K562 (cell line): ENCODE measurements at places on chromosomes 3 and 15. TPM values are rescaled to one million over a fixed set of nuclear protein-coding genes. Genes with fewer than 3 reads are reported as not detected.

SNAPC5 gene
- 56.7 and 57.0 TPM in 2 replicates for total RNA-seq

PIGZ gene
- total RNA-seq, result 0.87 and 1.0 TPM in 2 replicates

PLSCR5 gene
- not detected in 2 replicates for total RNA-seq

ROPN1 gene
- total RNA-seq, result not detected in 2 replicates

PCYT1A gene
- 52.0 and 55.5 TPM in 2 replicates for total RNA-seq

FAM3D gene
- 0.49 TPM in 1 of 2 replicates, not detected in the other for total RNA-seq

ATP10A gene
- total RNA-seq, result 0.04 and 0.09 TPM in 2 replicates

MYO5C gene
- 0.24 and 0.45 TPM in 2 replicates for total RNA-seq

CNTN3 gene
- 0.04 TPM in 1 of 2 replicates, not detected in the other for total RNA-seq

SLC28A1 gene
- total RNA-seq, result not detected in 2 replicates

CNTN4 gene
- total RNA-seq, result not detected in 2 replicates

CCR9 gene
- not detected in 2 replicates for total RNA-seq

SPINK8 gene
- total RNA-seq, result not detected in 2 replicates
